Breast epithelium (tissue), 4 donors: ENCODE measurements at places on chromosomes 16 and 17. TPM values are rescaled to one million over a fixed set of nuclear protein-coding genes. Genes with fewer than 3 reads are reported as not detected.

DNA sequence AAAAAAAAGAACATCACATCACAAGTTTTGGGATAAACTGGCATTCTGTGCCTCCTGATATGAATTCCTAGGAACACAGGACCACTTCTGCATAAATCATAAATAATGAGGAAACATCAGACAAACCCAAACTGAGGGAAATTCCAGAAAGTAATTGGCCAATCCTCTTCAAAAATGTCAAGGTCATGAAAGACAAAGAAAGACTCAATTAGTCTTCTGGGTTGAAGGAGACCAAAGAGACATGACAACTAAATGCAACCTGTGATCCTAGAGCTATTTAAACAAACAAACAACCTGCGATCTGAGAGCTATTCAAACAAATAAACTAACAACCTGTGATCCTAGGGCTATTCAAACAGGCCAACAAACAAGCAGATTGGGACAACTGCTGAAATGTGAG, 144.3 kb downstream of the VPS53 start:
- H3K27ac ChIP-seq, result no peak overlapping the region
- no peak overlapping the region for H3K4me3 ChIP-seq
- H3K36me3 ChIP-seq, result no peaks in the 10 kb centered on the region
- H3K4me1 ChIP-seq, result no peaks in the 10 kb centered on the region
- no peak for DNase-seq

DNA sequence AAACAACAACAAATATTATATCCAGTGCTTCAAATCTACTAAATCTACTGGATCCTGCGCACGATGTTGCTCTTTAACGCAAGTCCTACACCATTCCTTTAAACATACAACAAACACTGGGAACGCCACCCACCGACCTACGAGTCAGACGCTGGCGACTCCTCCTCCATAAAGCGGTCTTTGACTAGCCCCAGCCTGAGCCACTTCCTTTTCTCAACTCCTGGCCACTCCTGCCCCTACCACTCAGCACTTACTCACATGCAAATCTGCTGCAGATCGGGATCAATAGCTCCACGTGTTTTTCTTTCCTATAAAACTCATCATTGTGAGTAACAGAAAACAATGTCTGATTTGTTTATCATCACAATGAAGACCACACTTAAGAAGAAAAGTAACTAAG, 32.8 kb upstream of the MNT start:
- DNase-seq, result no peak
- H3K36me3 ChIP-seq, result no peaks in the 10 kb centered on the region
- no peaks in the 10 kb centered on the region for H3K4me1 ChIP-seq
- no peak overlapping the region for H3K4me3 ChIP-seq

DNA sequence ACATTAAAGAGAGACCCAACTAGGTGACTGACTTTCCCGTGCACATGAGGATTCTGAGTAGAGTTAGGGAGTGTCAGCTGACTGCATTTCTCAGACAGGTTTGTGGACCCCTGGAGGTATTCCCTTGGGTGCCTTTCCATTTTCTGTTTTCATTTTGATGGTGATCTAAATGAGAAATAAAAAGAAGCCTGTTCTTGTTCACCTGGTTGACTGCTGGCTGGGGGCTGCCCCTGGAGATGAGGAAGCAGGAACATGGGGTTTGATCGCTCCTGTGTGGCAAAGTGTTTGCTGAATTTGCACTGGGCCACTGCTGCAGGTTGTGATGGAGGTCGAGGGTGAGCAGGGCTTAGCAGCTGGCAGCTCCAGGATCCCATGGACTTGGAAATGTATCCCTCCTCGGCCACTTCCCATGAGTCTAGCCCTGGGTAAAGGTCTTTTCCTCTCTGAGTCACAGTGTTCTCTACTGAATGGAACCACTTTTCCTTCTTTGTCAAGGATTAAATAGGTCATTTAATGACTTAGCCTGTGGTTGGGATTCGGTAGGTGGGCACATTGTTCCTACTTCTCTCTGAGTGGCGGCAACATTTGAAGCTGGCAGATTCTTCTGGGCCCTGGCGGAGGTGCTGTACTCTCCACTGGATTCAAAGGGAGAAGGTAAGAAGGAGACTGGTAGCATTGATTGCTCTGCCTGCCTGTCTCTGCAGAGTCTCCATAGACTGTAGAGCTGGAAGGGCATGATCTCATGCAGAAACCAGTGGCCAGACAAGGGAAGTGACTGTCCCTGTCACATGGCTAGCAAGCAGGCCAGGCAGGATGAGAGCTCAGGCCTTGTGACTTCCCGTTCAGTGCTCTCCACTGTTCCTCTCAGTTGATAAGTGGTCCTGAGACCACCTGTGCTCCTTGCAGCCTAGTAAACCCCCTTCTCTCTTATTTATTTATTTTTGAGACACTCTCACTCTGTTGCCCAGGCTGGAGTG, 17.9 kb downstream of the SNX29 start:
- no peak for DNase-seq
- no peak overlapping the region for H3K4me3 ChIP-seq
- H3K27ac ChIP-seq, result peak overlapping the region; percentile 43
- H3K4me1 ChIP-seq, result no peaks in the 10 kb centered on the region
- H3K36me3 ChIP-seq, result no peaks in the 10 kb centered on the region

DNA sequence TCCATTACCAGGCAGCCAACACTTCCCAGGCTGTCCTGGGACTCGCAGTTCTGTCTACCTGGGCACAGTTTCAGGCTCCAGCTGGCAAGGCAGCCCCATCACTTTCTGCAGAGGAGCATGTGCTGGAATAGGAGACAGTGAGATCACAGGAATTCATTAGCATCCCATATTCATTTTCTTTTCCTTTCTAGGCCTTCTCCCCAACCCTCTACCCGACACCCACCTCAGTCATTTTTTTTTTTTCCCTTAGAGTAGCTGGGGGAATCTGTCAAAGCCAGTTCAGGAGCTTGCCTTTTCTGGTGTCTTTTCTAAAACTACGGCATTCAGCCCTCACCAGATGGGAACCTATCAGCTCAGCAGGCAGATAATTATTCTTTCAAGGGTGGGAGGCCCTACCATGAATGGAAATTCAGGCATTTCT, 42.4 kb upstream of the FBXO47 start:
- no peaks in the 10 kb centered on the region for H3K4me1 ChIP-seq
- no peak for DNase-seq
- H3K27me3 ChIP-seq, result no peaks in the 10 kb centered on the region
- H3K36me3 ChIP-seq, result no peaks in the 10 kb centered on the region
- H3K4me3 ChIP-seq, result no peak overlapping the region

- no peak overlapping the region for H3K4me3 ChIP-seq
- no peaks in the 10 kb centered on the region for H3K27me3 ChIP-seq
- H3K27ac ChIP-seq, result no peak overlapping the region
These were observed 87.7 kb downstream of the RMI2 start for GRCh38 chr16:11432856-11433395.

DNA sequence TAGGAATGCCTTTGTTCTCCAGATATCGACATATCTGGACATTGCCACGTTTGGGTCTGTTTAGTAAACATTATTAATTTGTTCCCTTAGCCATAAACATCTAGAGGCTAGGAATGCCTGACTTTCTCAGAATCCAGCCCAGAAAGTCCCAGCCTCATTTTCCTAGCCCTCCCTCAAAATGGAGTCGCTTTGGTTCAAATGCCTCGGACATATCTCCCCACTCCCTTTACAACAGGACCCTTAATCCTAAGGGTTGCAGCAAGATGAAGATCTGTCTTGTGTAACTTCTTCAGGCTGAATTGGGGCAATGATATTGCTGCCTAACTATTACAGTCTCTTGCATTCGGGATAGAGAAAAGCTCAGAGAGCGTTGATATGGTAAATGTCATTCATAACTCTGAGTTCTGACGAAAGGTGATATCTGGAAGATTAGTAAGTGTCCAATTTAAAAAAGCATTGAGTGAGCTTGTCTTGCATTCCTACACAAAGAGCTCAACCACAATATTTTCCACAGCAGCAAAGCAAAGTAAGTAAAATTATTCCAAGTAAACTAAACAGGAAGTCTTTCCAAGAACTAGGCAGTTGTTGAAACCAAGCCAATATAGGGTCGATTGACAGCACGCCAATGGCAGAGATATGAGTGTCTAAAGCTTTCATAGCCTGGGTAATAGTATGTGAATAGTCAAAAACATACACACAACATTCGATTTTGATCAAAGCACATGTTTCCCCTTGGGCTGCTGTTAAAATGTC, 46.0 kb upstream of the ARL4D start:
- no peak for DNase-seq
- H3K27me3 ChIP-seq, result no peaks in the 10 kb centered on the region
- H3K4me3 ChIP-seq, result no peak overlapping the region
- H3K27ac ChIP-seq, result no peak overlapping the region

DNA sequence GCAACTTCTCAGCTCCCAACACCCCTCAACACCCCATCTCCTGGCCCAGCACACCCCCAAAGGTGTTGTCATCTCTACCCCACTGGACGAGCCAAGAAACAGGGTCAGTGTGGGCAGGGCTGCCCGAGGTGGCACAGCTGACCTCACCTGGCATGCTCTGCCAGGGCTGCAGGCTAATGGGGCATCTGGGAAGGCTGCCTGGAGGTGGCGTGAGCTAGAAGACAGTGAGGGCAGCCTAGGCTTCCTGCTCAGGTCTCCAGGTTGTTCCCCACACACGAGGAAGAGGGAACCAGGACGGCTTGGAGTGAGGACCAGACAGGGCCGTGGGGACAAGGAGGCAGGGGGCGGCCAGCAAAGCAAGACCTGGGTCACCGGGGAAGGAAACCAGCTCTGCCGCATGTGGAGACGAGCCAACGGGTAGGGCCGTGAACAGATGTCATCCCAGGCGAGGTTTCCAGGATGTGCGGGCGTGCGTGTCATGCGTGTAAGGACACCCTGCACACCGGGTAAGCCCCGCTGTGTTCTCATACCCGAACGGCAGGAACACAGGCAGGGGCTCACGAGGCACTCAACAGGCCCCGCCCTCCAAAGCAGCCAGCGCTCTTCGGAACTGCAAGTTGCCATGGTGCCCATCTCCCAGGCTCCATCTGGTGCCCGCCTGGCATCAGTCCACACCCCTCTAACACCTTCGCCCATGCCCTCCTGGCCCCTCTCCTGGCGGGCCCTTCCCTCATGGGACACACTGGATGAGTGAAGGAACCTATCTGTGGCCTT, 29.6 kb upstream of the PVALEF start:
- H3K4me1 ChIP-seq, result no peaks in the 10 kb centered on the region
- DNase-seq, result no peak
- no peak overlapping the region for H3K4me3 ChIP-seq
- no peaks in the 10 kb centered on the region for H3K36me3 ChIP-seq
- no peaks in the 10 kb centered on the region for H3K27me3 ChIP-seq
- no peak overlapping the region for H3K27ac ChIP-seq

GRCh38 chr16:71627731-71628181, 1.8 kb downstream of the MARVELD3 start:
- H3K4me3 ChIP-seq, result no peak overlapping the region
- H3K27me3 ChIP-seq, result peaks cover 4% of the 10 kb centered on the region
- H3K27ac ChIP-seq, result no peak overlapping the region
- H3K4me1 ChIP-seq, result no peaks in the 10 kb centered on the region
- no peak for DNase-seq
- no peaks in the 10 kb centered on the region for H3K36me3 ChIP-seq

GRCh38 chr17:82878527-82878926, 38.7 kb upstream of the ZNF750 start:
- no peaks in the 10 kb centered on the region for H3K27me3 ChIP-seq
- no peak overlapping the region for H3K4me3 ChIP-seq
- no peak for DNase-seq
- peaks cover 42% of the 10 kb centered on the region for H3K4me1 ChIP-seq
- H3K27ac ChIP-seq, result peak overlapping the region; percentile 85

GRCh38 chr16:75550211-75550662, 5.8 kb downstream of the TMEM231 start:
- no peaks in the 10 kb centered on the region for H3K4me1 ChIP-seq
- peak; percentile 74 for DNase-seq
- H3K36me3 ChIP-seq, result no peaks in the 10 kb centered on the region
- H3K4me3 ChIP-seq, result peak overlapping the region; percentile 40

DNA sequence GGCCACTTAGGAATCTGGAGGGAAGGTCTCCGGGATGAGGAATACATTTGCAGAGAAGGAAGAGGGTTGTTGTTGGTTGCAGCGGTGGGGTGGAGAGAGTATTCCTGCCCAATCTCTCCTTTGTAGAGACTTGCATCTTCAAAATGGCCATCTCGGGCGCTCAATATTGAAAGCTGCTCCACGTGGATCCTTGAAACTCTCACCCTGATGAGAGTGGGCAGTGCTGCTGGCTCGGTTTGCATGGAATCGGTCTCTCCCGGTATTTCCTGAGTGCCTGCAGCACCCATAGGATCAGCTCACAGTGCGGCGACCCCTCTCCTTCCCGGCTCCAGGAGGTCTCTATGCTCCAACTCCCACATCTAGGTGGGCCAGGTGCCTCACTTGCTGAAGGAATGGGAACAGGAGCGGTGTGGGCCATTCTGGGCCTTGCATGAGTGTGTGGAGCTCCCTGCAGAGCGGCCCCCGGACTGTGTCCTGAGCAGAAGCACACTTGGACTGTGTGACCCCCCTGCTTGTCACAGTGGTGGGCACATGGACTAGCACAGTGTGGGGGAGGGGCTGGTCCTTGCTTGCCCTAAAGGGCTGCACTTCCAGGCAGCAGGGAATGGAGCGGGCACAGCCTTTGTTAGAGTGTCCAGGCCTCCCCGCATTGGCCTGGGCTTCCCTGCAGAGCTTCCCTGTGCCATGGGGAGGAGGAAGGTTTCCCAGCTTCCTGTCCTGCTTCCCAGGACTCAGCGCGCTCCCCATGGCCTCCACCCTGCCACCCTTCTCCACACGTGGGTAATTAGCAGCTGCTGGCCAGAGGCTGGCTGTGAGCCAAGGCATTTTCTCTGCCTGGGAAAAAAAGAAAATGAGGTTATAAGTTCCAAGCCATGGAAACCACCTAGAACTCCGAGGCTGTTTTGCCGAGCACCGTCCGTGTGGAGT, 139.3 kb downstream of the IRF8 start:
- no peak overlapping the region for H3K27ac ChIP-seq
- H3K4me3 ChIP-seq, result no peak overlapping the region
- H3K4me1 ChIP-seq, result no peaks in the 10 kb centered on the region
- peaks cover 43% of the 10 kb centered on the region for H3K27me3 ChIP-seq
- no peak for DNase-seq

- no peaks in the 10 kb centered on the region for H3K4me1 ChIP-seq
- no peak for DNase-seq
- no peaks in the 10 kb centered on the region for H3K36me3 ChIP-seq
- no peak overlapping the region for H3K27ac ChIP-seq
- H3K4me3 ChIP-seq, result no peak overlapping the region
These were observed 65.3 kb upstream of the CRHR1 start for GRCh38 chr17:45718791-45719190.

DNA sequence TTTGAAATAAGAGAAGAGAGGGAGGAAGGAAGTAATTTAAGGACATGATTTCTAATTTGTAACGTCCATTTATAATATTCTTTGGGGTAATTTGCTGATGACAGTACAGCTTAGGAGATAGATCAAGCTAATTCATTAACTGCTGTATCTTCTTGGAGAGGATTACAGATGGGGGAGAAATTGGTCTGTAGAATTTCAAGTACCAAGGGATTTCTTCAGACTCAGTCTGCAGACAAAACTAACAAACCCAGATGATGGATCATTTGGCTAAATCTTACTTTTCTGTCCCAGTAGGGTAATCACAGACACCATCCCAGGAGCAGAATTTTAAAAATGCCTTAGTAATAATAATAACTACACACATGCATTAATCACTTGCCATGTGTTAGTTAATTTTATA, 711.8 kb downstream of the KCNJ2 start:
- H3K27me3 ChIP-seq, result no peaks in the 10 kb centered on the region
- no peaks in the 10 kb centered on the region for H3K4me1 ChIP-seq
- no peak overlapping the region for H3K4me3 ChIP-seq
- no peaks in the 10 kb centered on the region for H3K36me3 ChIP-seq
- DNase-seq, result no peak

Gene GPR179
- under 0.01 TPM for total RNA-seq

Gene DNASE1L2
- total RNA-seq, result not detected

Gene KRTAP4-3
- total RNA-seq, result not detected

Gene CDH1
- total RNA-seq, result 127 TPM

Gene PIK3R6
- total RNA-seq, result under 0.01 TPM
